ENCODE measurements at places on chromosomes 3 and 15.

DNA sequence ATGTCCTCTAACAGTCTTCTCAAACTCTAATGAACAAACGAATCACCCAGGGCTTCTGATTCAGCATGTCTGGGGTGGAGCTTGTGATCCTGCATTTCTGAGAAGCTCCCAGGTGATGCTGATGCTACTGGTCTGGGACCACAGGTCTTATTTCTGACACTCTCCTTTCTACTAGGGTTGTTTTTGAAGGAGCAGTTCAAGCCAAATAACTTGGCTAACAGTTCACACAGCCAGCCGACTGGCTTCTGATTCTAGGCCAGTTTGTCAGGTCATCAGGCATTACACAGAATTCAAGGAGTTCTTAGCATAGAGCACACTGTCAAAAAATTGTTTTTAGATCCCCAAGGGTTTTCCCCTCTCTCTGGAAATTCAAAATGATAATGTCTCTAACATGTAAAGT lies 100.7 kb downstream of the TIGIT start:
- no peak overlapping the region for H3K4me3 ChIP-seq
- H3K27me3 ChIP-seq: no peaks in the 10 kb centered on the region
- peaks cover 18% of the 10 kb centered on the region for H3K36me3 ChIP-seq
- H3K27ac ChIP-seq: peak overlapping the region; percentile 13

GRCh38 chr3:183825456-183826161 lies at the start of gene MAP6D1:
Gene MAP6D1, minus strand, starts transcription at chr3:183825577. Its CDS starts 30 bp downstream, at chr3:183825547.
- peak within 1 kb of the TSS; percentile 14 for H3K27ac ChIP-seq
- peaks cover 32% of the 10 kb centered on the region for H3K36me3 ChIP-seq
- no peaks in the 10 kb centered on the region for H3K27me3 ChIP-seq
- H3K4me3 ChIP-seq: peak within 1 kb of the TSS; percentile 71

- no peaks in the 10 kb centered on the region for H3K4me1 ChIP-seq
- no peaks in the 10 kb centered on the region for H3K36me3 ChIP-seq
- H3K4me3 ChIP-seq: no peak overlapping the region
- H3K27me3 ChIP-seq: peaks cover 28% of the 10 kb centered on the region
Measured at GRCh38 chr3:124797426-124797945, 67.2 kb downstream of the UMPS start.

- no peaks in the 10 kb centered on the region for H3K36me3 ChIP-seq
- no peaks in the 10 kb centered on the region for H3K4me1 ChIP-seq
Measured at GRCh38 chr15:35252351-35252865, 167.3 kb upstream of the NANOGP8 start.

DNA sequence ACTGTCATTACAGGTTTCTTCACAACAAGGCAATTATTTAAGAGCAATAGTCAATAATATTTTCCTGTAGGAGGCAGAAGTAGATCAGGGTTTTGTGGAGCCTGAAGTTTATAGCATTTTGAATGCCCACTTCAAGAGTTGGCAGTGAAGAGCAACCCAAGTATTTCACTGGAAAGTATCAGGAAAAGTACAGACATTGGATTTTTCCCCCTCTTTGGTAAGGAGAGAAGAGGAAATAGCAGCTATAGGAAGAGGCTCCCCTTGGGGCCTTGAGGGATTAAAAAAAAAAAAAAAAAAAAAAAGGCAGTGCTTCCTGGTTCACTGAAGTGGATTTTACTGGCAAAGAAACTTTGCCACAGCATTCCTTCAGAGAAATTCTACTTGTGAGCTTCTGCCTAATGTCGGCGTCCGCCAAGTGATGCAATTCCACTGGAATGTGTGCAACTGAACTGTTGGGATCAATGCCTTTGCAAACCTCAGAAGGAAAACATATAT lies 5.7 kb upstream of the CNTN6 start:
- H3K27me3 ChIP-seq: no peaks in the 10 kb centered on the region
- no peak for ATAC-seq
- H3K4me3 ChIP-seq: no peak overlapping the region
- no peaks in the 10 kb centered on the region for H3K36me3 ChIP-seq
- H3K27ac ChIP-seq: no peak overlapping the region
- H3K4me1 ChIP-seq: no peaks in the 10 kb centered on the region

DNA sequence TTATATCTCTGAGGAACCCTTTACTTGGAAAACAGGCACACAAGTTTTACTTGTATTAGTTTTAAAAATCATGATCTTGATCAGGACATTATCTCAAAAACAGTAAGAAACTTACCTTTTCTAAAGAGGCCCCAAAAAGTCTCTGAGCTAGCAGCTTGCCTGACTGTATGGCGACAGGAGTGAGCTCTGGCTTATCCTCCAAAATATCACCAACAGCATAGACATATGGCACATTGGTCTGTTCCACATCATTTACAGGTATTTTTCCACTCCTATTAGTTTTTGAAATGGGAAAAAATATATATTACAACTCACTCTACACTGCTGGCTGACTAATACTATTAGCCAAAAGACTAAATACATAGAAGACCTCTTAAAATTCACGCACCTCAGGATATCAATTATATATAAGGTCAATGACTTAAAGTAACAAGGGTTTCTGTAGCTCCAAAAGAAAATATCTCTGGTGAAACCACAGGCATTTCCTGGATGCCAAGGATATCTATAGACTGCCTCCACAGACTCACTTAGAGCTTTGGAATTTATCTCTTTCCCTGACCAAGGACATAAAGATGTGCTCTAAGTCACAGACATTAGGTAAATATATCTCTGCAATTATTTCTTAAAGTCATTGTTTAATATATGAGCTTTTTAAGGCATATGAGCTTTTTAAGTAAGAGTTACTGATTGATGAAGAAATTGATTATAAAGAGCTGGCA lies 33.1 kb downstream of the TXNRD3 start:
- H3K27me3 ChIP-seq: no peaks in the 10 kb centered on the region
- H3K27ac ChIP-seq: no peak overlapping the region
- no peaks in the 10 kb centered on the region for H3K36me3 ChIP-seq
- ATAC-seq: no peak
- no peak overlapping the region for H3K4me3 ChIP-seq

GRCh38 chr15:99485992-99486370 lies 79.8 kb upstream of the MEF2A start:
- H3K27me3 ChIP-seq: no peaks in the 10 kb centered on the region
- H3K27ac ChIP-seq: peak overlapping the region; percentile 79
- ATAC-seq: peak; percentile 24
- H3K4me3 ChIP-seq: peak overlapping the region; percentile 55
- H3K4me1 ChIP-seq: peaks cover 23% of the 10 kb centered on the region

Data from stimulated activated memory B cell treated with anti-CD40 and anti-IgM and Interleukin-4, amounts not matched to agents 10 μg/mL and 1 μg/mL and 100 μg/mL, for 72 hours (primary cell).